ENCODE measurements at places on chromosomes 7 and 10.

- DNase-seq: no peak
These were observed 502.8 kb downstream of the PHTF2 start for GRCh38 chr7:78301407-78301806.

DNA sequence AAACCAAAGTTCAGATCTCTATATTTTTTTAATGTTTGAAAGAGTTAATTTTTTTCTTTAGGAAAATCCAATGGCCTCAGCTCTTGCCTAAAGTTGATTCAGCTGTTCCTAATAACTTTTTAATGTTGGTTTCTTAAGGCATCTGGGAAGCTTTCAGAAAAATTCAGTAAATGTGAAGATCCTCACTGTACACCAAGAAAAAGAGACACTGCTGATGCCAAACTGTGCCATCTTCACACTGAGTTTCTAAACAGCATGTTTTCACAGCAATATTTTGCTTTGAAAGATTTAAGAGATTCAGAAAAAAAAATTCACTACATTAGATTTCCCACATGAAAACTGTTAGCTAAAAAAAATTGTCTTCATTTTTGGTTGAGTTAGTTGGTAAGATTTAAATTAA lies 249.4 kb downstream of the NEBL start:
- DNase-seq: no peak

GRCh38 chr7:102146122-102146521 lies 140.5 kb upstream of the SH2B2 start:
- DNase-seq: no peak

- DNase-seq: no peak
These were observed 76.2 kb upstream of the UNC5B start for GRCh38 chr10:71136036-71136721.

GRCh38 chr10:77501152-77501845 lies 136.3 kb downstream of the KCNMA1 start:
- DNase-seq: no peak

DNA sequence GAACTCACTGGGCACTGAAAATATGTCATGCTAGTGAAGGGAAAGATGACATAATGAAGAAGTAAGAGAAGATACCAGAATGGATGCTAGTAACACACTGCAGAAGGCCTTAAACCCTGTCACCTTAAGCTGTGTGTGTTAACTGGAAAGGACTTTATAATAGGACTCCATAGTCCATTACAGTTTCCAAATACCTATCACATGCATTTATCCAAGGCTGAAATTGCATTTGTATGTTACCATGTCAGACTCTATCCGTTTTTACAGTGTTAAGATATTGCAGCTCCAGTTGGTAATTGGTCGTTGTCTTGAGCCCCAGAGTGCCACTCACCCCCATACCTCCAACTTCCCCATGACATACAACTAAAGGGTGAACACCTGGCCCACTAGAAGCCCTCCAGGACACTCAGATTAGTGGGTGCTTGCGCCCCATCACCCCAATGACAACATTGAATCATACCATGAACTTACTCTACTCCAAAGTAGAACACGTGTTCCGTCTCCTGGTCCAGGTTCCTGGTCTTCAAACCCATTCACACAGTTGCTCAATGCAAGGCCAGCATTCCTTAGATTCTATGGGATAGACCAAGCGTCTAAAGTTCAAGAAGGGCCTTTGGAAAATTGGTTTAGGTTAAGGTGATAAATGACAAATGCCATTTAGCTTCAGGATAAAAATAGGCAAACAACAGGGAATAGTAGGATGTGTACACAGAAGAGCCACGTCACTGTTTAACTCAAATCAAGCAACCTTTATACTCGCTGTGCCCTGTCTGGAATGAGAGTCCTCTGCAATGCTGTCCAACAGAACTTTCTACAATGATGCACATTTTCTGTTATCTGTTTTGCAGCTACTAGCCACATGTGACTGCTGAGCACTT lies 2.1 kb upstream of the RAPGEF5 start:
- no peak for DNase-seq

DNA sequence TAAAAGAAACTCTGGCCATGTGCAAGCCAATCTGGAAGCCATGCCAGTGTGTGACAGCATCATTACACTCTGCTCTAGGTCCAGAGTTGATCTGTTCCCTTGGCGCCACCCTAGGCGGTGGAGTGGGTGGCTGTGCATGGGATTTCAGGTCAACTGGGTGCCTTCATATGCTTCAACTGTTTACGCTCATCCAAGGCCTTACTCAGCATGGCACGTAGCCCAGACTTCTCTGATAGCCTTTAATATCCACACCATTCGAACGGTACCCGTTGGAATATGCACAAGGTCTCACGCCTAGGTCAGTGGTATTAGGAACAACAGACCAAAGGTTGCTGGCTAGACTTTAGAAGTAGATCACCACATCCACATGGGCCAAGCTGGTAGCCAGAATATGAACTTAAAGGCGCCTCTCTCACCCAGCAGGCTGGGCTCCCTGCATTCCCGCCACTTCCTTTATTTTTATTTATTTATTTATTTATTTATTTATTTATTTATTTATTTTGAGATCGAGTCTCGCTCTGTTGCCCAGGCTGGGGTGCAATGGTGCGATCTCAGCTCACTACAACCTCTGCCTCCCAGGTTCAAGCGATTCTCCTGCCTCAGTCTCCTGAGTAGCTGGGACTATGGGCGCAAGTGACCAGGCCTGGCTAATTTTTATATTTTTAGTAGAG lies 18.7 kb upstream of the ACHE start:
- no peak for DNase-seq

- no peak for DNase-seq
These were observed 4.0 kb downstream of the BAMBI start for GRCh38 chr10:28681291-28681763.

DNA sequence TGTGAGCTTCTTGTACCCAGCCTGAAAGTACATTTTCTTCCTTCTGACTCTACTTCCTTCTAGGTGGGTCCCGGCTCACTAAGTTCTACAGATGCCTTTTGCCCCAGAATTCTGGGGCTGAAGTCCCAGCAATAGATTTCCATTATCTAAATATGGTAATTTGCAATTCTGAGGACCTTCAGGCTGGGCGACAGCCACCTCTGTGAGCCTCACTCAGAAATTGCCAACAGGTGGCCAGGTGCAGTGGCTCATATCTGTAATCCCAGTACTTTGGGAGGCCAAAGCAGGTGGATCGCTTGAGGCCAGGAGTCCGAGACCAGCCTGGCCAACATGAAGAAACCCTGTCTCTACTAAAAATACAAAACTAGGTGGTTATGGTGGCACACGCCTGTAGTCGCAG lies 23.7 kb downstream of the CREM start:
- no peak for DNase-seq

DNA sequence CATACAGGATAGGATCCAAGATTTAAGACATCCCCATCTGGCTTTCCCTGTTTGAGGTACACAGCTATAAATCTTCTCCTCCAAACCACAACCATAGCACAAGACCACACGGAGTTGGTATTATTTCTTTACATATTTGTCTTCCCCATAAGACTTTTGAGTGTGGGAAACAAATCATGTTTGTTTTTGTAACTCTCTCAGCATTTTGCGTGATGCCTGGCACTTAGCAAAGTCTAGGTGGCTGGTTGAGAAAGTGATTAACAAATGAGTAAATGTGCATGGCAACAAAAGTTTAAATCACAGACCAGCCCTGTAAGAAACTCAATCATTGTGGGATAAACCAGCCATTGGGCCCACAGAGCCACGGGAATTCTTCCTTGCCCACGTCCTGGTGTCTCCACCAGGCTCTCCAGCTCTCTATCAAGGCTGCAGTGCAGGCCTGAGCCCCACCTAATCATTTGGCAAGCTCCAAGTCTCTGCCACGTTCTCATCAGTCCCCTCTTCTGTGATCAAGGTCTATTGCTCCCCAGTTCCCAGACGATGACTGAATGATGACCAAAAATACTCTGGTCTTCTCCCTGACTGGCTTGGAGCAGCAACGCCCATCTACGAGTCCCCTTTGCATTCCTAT lies 317.8 kb downstream of the TNS3 start:
- DNase-seq: no peak

- no peak for DNase-seq
These were observed 4.5 kb downstream of the CPA2 start for GRCh38 chr7:130270947-130271800.

GRCh38 chr7:71285571-71286145 lies 153.7 kb downstream of the GALNT17 start:
- DNase-seq: no peak

DNA sequence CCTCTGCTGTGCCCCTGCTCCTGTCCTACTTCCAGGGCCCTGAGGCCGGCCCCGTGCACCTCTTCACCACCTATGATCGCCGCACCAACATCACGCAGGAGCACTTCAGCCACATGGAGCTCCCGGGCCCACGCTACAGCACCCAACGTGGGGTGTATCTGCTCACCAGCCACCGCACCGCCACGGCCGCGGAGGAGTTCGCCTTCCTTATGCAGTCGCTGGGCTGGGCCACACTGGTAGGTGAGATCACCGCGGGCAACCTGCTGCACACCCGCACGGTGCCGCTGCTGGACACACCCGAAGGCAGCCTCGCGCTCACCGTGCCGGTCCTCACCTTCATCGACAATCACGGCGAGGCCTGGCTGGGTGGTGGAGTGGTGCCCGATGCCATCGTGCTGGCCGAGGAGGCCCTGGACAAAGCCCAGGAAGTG lies 1.8 kb downstream of the RBP3 start:
- DNase-seq: no peak

DNA sequence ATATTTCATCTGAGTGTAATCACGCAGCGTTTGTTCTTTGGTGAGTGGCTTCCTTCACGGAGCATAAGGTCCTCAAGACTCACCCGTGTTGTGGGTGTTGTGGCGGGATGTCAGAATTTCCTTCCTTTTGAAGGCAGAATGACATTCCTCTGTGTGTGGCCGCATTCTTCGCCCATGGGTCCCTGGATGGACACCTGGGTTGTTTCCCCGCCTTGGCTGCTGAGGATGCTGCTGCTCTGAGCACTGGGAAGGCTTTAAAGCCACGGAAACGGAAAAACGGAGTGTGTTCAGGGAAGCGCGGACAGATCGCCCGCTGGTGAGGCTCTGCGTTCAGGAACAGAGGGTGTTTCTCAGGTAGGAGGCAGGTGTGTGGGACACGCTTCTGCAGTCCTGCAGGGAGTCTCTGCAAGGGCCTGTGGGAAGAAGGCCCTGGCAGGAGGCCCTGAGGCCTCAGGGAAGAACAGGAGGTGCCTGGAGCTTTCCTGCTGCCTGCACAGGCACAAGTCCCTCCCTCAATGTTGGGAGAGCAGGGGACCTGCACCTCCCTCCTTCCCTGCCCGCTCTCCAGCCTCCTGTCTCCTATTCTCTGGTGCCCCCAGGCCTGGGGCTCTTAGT lies 35.7 kb upstream of the SHH start:
- no peak for DNase-seq

DNA sequence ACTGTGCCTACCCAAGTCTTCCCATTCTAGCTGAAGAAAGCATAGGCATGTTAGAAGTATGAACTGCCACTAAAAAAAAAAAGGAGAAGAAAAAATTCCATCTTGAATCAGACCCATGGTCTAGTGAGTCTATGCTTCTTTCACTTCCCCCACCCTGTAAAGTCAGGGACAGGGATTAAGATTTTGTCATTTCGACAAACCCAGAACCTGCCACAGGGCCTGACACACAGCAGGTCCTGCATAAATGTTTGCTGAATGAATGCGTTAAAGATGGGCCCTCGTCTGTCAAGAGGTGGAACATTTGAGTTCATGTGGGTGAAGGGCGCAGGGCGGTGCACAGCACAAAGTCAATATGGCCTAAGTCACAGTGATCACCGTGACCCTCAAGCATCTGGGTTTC lies 4.9 kb downstream of the HIPK2 start:
- no peak for DNase-seq

Data from brain pericyte (primary cell).